ENCODE measurements at places on chromosomes 13 and 19.

GRCh38 chr13:92429231-92429630, 797.4 kb upstream of the GPC6 start:
- DNase-seq: no peak

DNA sequence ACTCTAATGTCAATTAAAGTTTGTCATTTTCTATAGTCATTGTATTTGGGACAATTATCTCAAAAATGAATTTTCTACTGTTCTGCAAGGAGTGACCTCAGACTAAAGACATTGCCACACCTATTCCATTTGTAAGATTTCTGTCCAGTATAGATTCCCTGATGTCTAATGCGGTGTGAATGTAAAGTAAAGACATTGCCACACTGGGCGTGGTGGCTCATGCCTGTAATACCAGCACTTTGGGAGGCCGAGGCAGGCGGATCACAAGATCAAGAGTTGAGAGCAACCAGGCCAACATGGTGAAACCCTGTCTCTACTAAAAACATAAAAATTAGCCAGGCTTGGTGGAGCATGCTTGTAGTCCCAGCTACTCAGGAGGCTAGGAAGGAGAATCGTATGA, 13.8 kb upstream of the ZNF83 start:
- no peak for DNase-seq

- peak; percentile 80 for DNase-seq
These were observed 4.3 kb upstream of the ZNF17 start for GRCh38 chr19:57406516-57407123.

DNA sequence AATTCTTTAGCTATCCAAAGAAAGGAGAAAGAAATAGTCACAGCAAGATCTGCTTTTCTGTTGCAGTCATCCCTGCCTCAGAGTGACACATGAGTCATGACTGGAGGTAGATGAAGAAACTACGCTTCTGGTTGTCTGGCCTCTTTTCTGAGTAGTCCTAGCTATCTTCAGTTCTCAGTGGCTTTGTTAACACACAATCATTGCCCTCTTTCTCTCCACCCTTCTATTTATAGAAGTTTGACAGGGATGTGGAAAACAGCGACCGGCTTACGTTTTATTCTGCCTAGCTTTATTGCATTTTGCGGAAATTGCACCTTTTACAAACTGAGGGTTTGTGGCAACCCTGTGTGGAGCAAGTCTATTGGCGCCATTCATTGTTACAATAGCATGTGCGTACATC, 26.7 kb downstream of the SPATA13 start:
- DNase-seq: no peak
